LHCN-M2 (cell line): ENCODE measurements at places on chromosomes 3 and 15. TPM values are rescaled to one million over a fixed set of nuclear protein-coding genes. Genes with fewer than 3 reads are reported as not detected.
A peak's percentile ranks its signal among the peaks of the same experiment; 100 is the strongest.

- no peak for DNase-seq
Observed at GRCh38 chr15:98866511-98866910, 141.1 kb downstream of the PGPEP1L start.

DNA sequence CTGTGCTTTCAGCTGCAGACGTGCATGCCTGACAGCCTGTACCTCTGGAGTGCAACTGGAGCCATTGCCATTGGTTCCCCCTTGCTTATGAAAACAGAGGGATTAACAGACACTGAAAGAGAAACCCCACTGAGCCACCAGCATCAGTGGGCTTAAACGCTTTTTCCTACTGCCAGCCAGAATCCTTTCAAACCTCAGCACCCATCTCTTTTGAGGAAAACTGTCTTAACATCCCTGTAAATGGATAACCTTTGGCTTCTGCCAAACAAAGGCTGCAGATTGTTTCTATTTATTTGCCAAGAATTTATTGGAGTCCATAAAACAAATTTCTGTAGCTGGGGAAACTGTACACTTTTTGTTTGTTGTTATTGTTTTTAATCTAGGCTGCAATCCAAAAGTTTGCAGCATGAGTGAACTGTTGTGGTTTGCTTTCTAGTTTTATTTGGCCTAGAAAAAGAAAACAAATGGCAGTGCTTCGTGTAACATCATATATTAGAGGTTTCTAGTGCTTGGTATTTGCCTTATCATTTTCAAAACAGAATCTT, 369.2 kb upstream of the IL12A start:
- peak; percentile 80 for DNase-seq

DNA sequence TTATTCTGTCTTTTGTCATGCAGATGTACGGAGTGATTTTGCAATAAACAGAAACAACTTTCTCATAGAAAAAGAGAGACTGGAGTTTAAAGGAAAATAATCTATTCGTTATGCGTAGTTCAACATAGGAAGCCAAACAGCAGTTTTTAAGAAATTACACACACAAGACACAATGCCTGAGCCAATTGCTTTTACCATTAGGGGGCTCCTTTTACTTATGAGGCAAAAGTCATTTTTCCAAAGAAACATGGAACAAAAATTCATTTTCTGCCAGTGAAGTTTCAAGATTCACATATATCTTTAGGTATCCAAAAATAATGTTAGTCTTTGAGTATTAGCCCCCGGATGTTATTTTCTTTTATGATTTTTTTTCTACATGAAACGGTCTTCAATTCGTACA, 10.7 kb downstream of the CNTN6 start:
- DNase-seq = no peak

DNA sequence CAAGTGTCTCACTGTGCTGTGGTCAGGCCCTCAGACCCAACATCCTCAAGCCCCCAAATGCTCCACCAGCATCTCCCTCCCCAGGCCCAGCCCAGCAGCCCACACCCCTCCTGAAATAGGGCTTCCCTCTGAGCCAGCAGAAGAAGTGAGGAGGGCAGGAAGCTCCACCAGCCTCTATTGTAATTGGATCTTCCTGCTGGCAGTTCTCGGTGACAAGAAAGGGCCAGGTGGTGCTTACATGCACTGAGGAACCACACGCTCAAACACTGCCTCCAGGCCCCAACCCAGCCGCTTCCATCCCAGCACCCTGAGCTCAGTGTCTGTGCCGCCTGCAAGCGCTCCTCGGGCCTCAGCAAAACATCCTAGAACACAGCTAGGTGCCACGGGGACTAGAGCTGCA, 96.7 kb downstream of the ATP10A start:
- DNase-seq = peak; percentile 28

- DNase-seq = no peak
Observed at GRCh38 chr3:191301782-191302411, 27.3 kb upstream of the CCDC50 start.

- no peak for DNase-seq
Observed at GRCh38 chr15:29124581-29125381, 144.8 kb downstream of the NSMCE3 start.

DNA sequence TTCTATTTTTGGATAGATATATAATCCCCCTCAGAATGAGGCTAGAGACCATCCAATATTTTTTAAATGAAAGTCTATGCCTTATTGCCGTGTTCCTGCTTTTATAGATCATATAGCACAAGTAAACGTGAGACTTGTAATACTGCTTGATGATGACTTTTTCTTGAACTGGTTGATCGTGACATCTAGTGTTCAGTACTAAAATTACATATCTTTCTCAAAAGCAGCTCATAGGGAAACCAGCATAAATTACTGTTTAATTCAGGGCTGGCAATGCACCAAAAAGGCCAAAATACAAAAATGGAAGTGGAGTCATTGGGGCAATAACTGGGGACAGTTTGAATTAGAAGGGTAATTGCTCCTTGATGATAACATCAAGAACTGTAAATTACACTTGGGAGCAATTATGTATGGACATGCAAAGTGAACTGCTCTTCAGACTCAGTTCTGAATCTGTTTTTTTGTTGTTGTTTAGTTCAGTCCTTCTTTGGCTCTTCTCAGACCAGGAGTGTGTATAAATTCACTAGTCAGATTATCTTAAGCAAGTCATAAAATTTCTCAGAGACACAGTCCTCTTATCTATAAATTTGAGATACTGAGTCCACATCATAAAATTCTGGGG, 325.3 kb downstream of the THSD4 start:
- DNase-seq = peak; percentile 66

DNA sequence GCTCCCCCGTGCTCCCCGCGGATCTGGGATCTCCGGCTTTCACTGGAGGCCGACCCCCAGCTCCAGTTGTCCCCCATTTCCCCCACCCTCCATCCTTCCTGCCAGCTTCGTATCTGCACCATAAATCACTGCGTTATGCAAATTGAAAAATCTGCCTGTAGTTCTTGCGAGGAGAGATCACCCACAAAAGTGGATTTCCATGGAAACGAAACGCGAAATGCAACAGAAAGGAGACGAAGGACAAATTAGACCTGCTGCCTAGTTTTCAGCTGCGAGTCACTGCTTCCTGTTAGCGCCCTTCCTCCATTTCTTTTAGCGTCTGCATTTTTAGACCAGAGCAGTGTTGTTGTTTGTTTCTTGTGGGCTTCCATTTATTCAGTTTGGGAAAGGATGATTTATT, 127.1 kb upstream of the ATP10A start:
- no peak for DNase-seq

DNA sequence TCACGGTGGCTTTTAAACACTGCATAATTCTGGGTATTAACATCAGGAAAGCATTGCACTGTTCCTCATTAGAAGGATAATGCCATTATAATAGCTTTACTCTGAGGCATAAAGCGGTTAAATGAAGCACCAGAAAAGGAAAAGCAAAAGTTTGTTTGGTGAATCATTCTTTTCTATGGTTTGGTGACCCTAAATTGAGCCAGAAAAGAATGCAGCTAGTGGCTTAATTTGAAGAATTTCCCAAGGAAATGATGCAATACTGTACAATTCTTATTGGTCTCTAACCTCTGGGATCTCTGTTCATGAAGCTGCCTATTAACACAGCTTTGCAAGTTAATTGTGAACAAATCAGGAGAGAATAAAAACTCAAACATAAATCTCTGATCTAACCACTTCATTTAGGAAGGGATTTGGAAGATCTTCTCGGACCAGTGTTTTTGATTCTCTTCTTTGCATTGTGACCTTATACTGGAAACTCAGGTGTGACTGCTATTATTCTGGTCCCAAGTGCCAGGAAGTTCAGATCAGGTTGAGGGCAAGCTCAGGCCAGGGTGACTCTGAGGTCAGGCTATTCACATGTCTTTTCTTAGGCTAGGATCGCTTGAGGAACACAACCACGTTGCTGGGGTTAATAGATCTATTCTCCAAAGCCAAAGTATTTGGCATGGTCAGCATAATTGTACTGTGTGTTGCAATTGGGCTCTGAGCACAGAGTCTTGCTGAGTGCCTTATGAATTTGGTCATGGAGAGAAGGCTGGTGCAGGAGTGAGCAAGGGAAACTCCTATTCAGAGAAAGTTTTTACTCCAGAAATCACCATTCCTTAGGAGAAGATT, 11.3 kb upstream of the DLG1 start:
- DNase-seq = peak; percentile 94

- peak; percentile 36 for DNase-seq
Observed at GRCh38 chr15:48774484-48774883, 36.4 kb downstream of the CEP152 start.

DNA sequence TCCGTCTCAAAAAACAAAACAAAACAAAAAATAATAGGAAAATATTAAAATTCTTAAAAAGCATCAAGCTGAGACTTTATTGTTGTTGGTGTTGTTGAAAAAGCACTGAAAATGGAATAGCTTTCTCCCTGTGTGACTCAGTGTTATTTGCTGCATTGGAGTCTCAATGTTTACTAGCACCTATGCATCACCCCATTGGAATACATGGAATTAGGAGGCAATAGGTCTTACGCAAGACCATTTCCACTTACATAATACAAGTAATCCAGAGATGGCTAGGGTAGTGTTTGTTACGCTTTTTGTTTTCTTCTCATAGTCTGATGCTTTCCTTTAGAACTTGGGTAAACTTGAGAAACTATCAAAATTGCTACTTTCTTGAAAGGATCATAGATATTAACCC, 15.2 kb downstream of the GXYLT2 start:
- peak; percentile 84 for DNase-seq

- DNase-seq = no peak
Observed at GRCh38 chr3:11346416-11346815, 74.2 kb downstream of the ATG7 start.

GRCh38 chr3:178586076-178586475, 49.8 kb downstream of the KCNMB2 start:
- no peak for DNase-seq

DNA sequence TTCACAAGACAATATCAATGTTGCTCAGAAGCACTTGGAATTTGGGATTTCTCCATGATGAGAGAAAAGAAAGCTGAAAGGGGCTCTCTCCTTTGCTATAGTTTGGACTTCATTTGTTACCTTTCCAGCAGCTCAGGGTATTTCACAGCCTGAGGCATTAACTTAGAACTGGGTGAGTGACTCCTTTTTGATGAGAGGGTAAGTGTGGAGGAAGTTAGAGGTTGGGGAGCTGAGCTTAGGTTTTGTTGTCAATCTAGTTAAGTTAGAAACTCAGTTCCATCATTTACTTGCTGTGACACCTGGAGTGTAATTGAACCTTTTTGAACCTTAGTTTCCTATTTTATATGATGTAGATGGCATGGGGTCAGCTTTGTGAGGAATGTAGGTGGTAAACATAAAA, 359.1 kb downstream of the PDCD6IP start:
- DNase-seq = no peak

GRCh38 chr15:25862472-25863110, 536 bp downstream of the ATP10A start:
- peak; percentile 23 for DNase-seq

DNA sequence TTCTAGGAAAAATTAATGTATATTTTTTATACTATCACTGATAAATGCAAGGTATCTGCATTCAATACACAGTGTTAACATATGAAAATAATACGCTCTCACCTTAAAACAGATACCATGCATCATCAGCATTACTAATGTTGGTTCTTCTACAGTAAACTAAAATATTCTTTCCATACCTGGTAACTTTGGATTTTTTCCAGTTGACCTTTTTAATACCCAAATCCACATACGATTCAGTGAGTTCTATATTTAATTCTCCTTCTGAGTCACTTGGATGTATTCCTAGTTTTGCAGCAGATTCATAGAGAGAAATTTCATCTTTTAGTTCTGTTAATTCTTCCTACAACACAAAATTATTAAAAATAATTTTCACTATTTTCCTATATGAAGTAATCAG, 29.9 kb downstream of the CEP152 start:
- DNase-seq = no peak

- no peak for DNase-seq
Observed at GRCh38 chr3:190486533-190486864, 27.4 kb upstream of the IL1RAP start.

DNA sequence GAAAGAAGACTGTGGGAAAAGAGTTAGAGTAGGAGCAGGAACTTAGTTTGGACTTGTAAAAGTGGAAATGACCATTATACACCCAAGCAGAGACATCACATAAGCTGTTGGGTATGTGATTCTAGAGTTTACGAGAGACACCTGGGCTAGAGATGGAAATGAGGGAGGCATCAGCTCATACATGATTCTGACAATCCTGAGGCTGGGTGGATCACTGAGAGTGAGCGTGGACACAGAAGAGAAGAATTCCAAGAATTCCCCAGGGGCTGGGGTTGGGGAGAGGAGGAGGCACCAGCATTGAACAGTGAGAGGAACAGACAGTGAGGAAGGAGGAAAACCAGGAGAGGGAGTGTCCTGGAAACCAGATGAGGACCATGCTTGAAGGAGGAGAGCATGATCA, 113.5 kb downstream of the KCNAB1 start:
- DNase-seq = no peak

DNA sequence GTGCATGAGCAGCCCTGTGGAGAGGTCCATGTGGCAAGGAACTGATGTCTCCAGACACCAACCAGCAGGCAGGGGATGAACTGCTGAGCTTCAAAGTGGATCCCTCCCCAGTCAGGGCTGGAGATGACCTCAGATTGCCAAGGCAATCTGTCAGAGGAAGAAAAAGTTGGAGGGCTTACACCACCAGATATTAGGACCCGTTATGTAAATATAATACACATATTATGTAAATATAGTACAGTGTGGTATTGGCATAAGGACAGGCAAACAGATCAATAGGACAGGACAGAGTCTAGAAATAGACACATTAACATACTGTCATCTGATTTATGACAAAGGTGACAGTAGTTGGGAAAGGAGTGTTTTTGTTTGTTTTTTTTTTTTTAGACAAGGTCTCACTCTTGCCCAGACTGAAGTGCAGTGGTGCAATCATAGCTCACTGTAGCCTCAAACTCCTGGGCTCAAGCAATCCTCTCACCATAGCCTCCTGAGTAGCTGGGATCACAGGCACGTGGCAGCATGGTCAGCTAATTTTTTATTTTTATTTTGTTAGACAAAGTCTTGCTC, 18.0 kb upstream of the RAB7A start:
- DNase-seq = no peak

DNA sequence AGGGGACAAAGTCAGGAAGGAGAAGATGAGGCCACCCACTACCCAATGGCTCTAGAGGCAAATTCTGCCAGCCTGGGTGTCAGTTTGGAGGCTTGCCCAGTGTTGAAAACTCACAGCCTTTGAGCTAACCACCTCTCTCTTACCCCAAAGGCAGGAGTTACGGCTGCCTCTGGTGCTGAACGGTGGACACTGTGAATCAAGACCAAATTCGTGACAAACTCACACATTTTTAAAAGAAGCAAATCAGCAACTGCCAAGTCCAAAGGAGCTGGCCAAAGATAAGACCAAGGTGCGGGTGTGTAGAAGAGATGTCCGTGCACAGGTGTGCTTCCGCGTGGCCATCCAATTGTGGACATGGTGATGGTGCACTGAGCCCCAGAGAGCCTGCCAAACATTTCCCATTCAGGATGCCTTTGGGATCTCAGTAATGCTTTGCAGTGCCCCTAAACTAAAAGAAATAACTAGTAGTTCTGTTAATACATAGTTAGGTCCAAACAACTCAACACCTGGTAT, 74.6 kb downstream of the FAM174B start:
- no peak for DNase-seq

Gene KCNMB2
- not detected in 2 replicates for total RNA-seq

Gene EPHA3
- total RNA-seq = 0.13 and 0.17 TPM in 2 replicates

Gene IFT57
- 37.7 and 39.0 TPM in 2 replicates for total RNA-seq

Gene DNAH1
- total RNA-seq = 0.71 and 2.1 TPM in 2 replicates

Gene SPCS1
- 187 and 265 TPM in 2 replicates for total RNA-seq

Gene DOCK3
- total RNA-seq = 0.45 and 0.46 TPM in 2 replicates

Gene SYNM
- 5.2 and 5.6 TPM in 2 replicates for total RNA-seq

Gene SMAD6
- total RNA-seq = 2.4 and 3.3 TPM in 2 replicates

Gene DISP2
- total RNA-seq = 1.2 and 1.3 TPM in 2 replicates

Gene SLC28A2
- total RNA-seq = not detected in 2 replicates

Gene COL6A5
- under 0.01 and 0.34 TPM in 2 replicates for total RNA-seq

Gene SYNPR
- total RNA-seq = not detected in 2 replicates

Gene ZKSCAN7
- total RNA-seq = 5.3 and 7.4 TPM in 2 replicates

Gene NPAP1
- not detected in 2 replicates for total RNA-seq

Gene CNTN3
- 0.11 TPM in 1 of 2 replicates, not detected in the other for total RNA-seq

Gene TMEM207
- total RNA-seq = not detected in 2 replicates
